Stomach (tissue), 19 donors: ENCODE measurements at places on chromosomes 6 and 20. TPM values are rescaled to one million over a fixed set of nuclear protein-coding genes. Genes with fewer than 3 reads are reported as not detected.
A peak's percentile ranks its signal among the peaks of the same experiment; 100 is the strongest.

- DNase-seq, result peak; percentile 85
Observed at GRCh38 chr6:1609648-1610496, at the start of gene FOXC1. Gene FOXC1, plus strand, starts transcription at chr6:1609915. Its CDS starts 531 bp downstream, at chr6:1610446.

DNA sequence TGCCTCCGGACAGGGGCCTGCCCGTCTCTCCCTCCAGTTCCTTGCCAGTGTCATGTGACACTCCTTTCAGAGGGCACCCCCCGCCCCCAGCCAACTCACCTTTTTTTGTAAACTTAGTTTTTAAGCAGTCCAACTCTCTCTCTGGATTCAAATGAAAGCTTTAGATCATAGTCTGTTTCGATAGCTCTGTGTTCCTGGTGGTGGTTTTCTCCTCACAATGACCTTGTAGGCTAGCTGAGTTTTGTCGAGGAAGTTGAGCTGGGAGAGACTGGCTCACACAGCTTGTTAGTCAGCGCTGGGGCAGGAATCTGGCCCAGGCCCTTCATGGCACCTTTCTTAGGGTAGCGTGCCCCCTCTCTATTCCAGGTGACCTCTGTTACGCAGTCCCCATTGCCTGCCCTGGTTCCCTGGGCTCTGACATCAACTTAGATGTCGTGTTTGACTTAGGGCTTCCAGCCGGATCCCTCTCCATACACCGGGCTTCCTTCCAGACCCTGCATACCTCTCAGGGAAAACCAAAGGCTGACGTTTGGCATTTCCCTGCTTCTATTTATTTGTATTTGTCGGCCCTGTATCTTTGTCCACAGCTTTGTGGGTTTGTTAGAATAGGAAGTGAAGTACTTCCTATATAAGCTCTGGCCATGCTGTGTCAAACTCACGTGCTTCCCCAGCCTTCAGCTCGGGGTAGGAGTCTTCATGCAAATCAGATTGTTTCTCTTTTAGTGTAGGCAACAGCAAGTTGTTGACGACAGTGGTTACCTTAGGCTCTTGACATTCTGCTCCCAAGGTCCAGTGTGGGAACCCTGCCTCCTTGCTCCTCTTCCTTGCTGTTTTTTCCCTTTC is 12.7 kb downstream of the IGF2R start:
- peak; percentile 77 for DNase-seq

- no peak for DNase-seq
Observed at GRCh38 chr6:87483929-87484328, 11.2 kb downstream of the SLC35A1 start.

GRCh38 chr20:15575255-15575654 is 998.0 kb downstream of the KIF16B start:
- DNase-seq, result no peak

- no peak for DNase-seq
Observed at GRCh38 chr6:35719404-35719829, 17.4 kb upstream of the ARMC12 start.

- DNase-seq, result no peak
Observed at GRCh38 chr6:157690441-157691210, 132.4 kb upstream of the SNX9 start.

GRCh38 chr6:76381612-76382011 is 309.1 kb upstream of the IMPG1 start:
- no peak for DNase-seq

- no peak for DNase-seq
Observed at GRCh38 chr6:22673474-22673873, 104.1 kb downstream of the HDGFL1 start.

- DNase-seq, result no peak
Observed at GRCh38 chr6:111242452-111242851, 155.1 kb downstream of the SLC16A10 start.

- no peak for DNase-seq
Observed at GRCh38 chr20:33059136-33059535, 5.4 kb downstream of the BPIFB3 start.

Gene MICB
- total RNA-seq, result 0.89 TPM

Gene BPI
- 1.3 TPM for total RNA-seq

Gene TNFRSF6B
- total RNA-seq, result 16.9 TPM

Gene FAM209A
- total RNA-seq, result not detected

Gene PGC
- total RNA-seq, result 7,987 TPM
